ENCODE measurements at places on chromosomes 3 and 15.

DNA sequence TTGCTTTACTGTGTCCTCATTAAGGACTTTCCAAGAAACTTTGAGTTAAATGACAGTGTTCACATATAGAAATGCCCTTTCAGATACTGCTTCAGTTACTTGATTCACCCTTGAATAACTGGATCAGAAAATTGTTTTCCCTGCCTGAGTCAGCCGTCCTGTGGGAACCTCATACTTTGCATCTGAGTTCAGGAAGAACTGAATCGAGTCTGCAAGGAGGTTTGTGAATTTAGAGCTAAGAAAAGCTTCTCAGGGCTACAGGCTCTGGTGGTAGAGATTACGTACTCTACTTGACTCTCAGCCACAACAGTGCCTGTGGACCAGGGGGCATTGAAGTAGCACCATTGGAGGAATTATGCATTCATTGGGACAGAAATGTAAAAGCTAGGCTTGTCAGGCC is 252.4 kb upstream of the C2CD4B start:
- H3K4me1 ChIP-seq: peaks cover 12% of the 10 kb centered on the region
- H3K27ac ChIP-seq: no peak overlapping the region
- H3K27me3 ChIP-seq: no peaks in the 10 kb centered on the region
- DNase-seq: no peak

GRCh38 chr15:83837945-83838571 is 184.1 kb downstream of the ADAMTSL3 start:
- DNase-seq: peak; percentile 17
- no peak overlapping the region for H3K4me3 ChIP-seq
- no peak overlapping the region for H3K27ac ChIP-seq
- H3K27me3 ChIP-seq: no peaks in the 10 kb centered on the region
- no peaks in the 10 kb centered on the region for H3K36me3 ChIP-seq

DNA sequence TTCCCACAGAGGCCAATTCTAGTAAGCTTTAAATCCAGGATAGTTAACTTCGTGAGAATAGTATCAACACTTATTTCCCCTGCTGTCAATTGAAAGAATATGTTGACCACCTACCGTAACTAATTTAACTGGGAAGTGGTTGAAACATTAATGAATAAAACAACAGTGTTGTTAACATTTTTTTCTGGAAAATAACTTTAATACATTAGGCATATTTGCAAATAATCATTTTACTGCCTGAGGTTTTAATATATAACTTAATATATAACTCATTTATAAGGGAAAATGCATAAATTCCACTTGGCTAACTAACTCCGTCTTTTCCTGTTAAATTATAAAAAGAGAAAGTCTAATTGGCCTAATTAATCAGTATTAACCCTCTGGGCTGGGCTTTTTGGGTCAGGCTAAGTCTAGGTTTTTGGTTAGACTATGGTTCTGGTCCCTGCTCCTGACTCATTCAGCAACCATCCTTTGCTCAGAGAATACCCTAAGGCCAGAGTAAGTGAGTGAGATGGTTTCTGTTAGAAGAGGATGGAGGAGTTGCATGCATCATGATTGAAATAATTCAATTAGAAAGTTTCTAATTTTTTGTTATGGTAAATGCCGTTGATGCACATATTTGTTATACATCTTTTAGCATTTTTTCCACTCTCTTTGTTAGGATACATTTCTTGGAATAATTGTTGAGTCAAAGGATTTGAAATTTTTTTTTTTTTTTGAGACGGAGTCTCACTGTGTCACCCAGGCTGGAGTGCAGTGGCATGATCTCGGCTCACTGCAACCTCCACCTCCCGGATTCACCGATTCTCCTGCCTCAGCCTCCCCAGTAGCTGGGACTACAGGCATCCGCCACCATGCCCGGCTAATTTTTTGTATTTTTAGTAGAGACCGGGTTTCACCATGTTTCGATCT is 10.8 kb upstream of the SKIL start:
- DNase-seq: no peak
- no peaks in the 10 kb centered on the region for H3K27me3 ChIP-seq
- H3K36me3 ChIP-seq: no peaks in the 10 kb centered on the region
- H3K4me1 ChIP-seq: no peaks in the 10 kb centered on the region

DNA sequence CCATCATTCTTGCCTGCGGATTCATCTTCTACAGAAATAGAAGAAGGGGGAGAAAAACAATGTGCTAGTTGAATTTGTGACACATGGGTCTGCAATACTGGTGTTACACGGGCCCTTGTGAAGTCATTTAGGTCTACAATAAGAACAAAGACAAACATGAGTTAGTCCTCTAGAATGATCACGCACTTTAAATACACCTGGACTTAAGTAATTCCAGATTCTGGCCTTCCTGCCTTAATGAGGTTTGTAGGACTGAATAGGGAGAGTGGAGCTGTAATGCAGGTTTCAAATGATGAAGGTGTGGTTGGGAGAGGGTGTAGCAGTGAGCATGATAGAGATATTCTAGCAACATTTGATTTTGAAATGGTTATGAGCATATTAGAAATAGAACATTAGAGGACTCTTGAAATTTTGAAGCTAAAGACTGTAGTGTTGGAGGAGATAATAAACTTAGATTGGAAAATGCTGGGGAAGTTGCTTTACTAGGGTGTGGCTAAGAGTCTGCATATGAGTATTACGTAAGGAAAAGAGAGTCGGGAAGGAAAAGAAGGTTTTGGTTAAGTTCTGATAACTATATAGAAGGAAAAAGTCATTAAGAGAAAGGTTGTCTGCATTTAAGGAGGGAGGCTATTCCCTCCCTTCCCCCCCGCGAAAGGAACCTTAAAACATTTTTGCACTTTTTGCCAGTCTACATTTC is 606 bp downstream of the EIF2A start:
- peak overlapping the region; percentile 94 for H3K4me3 ChIP-seq
- H3K27ac ChIP-seq: peak overlapping the region; percentile 96
- H3K4me1 ChIP-seq: no peaks in the 10 kb centered on the region
- no peaks in the 10 kb centered on the region for H3K36me3 ChIP-seq
- peak; percentile 32 for DNase-seq

DNA sequence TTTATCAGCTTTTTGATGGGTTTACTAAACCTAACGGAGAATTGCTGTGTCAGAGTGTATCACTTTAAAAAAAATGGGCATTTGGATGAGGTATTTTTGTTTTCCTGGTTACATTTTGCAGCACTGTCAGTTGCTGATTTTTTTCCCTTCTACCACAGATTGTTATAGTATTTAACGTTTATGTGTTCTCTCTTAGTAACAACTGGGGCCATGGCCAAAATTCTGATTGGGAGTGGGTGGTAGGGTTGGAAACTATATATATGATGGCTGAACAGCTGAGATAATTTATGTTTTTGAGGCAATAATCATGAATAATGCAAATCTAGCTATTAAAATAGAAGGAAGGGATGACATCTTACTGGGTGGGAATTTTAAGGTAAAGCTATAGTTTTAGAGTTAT is 229.4 kb upstream of the SUCLG2 start:
- no peak overlapping the region for H3K27ac ChIP-seq
- no peak overlapping the region for H3K4me3 ChIP-seq
- no peak for DNase-seq
- no peaks in the 10 kb centered on the region for H3K4me1 ChIP-seq
- no peaks in the 10 kb centered on the region for H3K36me3 ChIP-seq
- H3K27me3 ChIP-seq: no peaks in the 10 kb centered on the region

DNA sequence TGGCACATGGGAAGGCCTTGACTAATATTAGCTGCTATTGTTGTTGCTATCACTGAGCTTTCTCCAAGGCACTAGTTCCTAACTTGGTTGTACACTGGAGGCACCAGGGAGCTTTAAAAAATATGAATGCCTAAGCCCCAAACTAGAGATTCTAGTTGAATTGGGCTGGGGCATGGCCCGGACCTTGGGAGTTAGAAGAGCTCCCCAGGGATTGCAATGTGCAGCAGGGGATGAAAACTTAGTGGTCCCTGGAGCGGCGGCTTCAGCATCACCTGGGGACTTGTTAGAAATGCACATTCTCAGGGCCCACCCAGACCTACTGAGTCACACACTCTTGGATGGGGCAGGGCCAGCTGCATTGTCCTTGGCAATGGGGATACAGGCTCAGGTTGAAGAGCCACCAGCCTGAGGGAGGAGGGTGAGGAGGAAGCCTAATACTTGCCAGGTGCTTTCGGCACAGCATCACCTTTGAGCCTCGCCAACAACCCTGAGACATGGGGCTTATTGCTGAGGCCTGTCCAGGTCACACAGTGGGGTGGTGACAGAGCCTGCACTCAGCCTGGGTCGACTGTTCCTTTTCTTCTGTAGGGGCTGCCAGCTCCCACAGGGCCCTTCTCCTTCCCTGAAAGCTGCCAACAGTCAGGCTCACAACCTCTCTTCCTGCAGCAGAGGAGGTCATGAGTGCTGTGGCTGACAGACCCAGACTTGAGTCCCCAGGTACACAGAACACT is 84.5 kb downstream of the ATP2B2 start:
- H3K4me1 ChIP-seq: peaks cover 3% of the 10 kb centered on the region
- no peaks in the 10 kb centered on the region for H3K36me3 ChIP-seq
- H3K27ac ChIP-seq: no peak overlapping the region
- DNase-seq: no peak

GRCh38 chr3:127960421-127960965 is 45.5 kb downstream of the KBTBD12 start:
- no peak overlapping the region for H3K27ac ChIP-seq
- no peak for DNase-seq
- no peaks in the 10 kb centered on the region for H3K27me3 ChIP-seq
- no peak overlapping the region for H3K4me3 ChIP-seq
- no peaks in the 10 kb centered on the region for H3K36me3 ChIP-seq

- H3K4me1 ChIP-seq: peaks cover 6% of the 10 kb centered on the region
- no peak for DNase-seq
- H3K27ac ChIP-seq: no peak overlapping the region
- H3K27me3 ChIP-seq: no peaks in the 10 kb centered on the region
- H3K4me3 ChIP-seq: no peak overlapping the region
These were observed 29.7 kb downstream of the GNB5 start for GRCh38 chr15:52161406-52161966.

DNA sequence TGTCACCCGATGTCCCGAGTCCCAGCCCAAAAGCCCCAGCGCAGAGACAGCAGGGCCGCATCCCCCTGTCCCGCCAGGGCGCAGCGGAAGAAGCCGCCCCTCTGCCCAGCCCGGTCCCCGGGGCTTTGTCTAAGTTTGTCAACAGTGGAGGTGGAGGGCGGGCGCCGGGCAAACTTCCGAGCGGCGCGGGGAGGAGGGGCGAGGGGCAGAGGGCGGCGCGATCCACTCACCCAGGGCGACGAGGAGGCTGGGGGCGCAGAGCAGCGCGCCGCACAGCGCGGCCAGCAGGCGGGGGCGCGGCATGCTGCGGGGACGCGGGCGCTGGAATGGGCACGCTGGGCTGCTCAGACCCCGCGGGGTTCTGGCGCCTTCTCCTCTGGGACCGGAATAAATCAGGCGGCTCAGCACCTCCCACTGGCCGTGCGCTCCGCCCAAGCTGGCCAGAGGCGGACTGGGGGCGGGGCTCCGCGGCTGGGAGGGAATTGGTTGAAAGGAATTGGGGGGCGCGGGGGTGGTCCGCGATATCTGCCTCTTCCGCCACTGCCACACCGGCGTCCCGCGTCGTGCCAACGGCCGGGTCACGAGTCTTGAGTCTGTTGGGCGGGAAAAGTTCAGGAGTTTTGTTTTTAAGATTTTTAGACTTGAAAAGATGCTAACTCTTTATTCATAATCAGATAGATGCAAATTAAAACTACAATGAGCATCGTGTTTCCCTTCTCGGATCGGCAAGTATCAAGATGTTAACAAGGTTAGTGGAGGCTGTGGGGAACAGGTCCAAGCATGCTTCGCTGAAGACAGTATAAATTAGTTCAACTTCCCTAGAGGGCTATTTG is at the start of gene MFGE8:
TSS of gene MFGE8 (minus strand) at position 363 of the 833 bp plus-strand sequence. CDS start at position 303, 60 bp downstream.
- H3K36me3 ChIP-seq: peaks cover 4% of the 10 kb centered on the region
- H3K27me3 ChIP-seq: no peaks in the 10 kb centered on the region
- DNase-seq: peak; percentile 73
- H3K27ac ChIP-seq: peak within 1 kb of the TSS; percentile 44
- peak within 1 kb of the TSS; percentile 95 for H3K4me3 ChIP-seq

All from mesenchymal stem cell (in vitro differentiated cells and primary cell).